Stimulated activated naive B cell treated with anti-CD40 and anti-IgM and Interleukin-4, amounts not matched to agents 10 μg/mL and 1 μg/mL and 100 μg/mL, for 72 hours (primary cell): ENCODE measurements at places on chromosomes 12 and 14.

DNA sequence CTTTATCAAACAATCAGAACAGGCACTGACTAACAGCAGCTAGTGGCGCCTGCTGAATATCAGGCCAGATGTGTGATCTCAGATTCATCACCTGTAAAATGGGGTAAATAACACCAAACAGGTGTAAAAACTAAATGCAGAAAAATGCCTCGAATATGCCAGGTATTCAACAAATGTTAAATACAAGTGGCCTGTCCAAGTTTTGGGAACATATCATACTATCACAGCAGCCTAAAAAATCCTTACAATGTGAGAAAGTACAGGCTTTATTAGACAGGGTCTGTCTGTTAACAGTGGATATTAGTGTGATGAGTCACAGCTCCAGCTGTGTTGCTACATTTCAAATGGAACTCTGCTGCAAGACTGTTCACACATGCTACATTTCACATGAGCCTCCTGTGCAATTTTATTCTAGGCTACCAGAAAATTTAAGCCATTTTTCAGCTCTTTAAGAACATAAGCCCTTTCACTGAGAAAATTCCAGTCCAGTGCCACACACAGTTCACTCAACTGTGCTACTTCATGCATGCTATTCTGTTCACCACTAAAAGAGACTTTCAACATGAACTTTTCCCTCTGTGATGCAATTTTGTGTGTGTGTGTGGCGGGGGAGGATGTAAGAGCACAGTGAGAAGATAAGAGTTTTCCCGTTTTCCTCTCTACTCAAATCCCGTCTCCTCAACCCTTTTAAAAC is 56.7 kb downstream of the MSRB3 start:
- no peak for DNase-seq

DNA sequence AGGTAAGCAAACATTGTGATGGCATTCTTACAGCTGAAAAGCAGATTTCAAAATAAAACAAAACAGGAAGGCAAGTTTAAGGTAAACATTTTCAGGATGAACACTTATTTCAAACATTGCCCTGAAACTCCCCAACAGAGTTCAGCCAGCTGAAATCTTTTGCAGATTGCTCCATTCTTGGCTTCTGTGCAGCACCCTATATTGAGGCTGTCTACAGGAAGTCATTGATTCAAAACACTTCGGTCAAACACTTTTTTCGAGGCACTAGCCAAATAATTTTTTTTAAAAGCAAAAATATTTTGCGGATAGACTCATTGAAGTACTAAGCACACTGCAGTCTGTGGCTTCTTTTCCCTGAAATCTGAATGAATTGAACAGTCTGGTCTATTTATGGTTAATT is 318.1 kb upstream of the PDE3A start:
- DNase-seq, result no peak

DNA sequence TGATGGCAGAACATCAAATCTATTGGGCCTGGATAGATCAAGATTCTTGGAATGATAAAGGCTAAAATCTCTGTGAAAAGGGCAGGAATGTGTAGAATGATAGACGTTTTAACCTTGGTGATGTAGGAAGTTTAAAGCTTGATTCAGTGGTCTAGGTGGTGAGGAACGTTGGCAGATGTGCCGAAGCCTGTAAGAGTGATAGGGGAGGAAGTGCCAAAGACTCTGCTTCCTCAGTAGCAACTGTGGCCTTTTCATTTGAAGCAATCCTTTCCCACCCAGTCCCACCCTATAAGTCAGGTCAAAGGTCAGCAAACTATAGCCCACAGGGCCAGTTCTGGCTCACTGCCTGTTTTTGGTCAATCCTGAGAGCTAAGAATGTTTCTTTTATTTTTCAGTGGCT is 62.2 kb downstream of the MBIP start:
- DNase-seq, result no peak

DNA sequence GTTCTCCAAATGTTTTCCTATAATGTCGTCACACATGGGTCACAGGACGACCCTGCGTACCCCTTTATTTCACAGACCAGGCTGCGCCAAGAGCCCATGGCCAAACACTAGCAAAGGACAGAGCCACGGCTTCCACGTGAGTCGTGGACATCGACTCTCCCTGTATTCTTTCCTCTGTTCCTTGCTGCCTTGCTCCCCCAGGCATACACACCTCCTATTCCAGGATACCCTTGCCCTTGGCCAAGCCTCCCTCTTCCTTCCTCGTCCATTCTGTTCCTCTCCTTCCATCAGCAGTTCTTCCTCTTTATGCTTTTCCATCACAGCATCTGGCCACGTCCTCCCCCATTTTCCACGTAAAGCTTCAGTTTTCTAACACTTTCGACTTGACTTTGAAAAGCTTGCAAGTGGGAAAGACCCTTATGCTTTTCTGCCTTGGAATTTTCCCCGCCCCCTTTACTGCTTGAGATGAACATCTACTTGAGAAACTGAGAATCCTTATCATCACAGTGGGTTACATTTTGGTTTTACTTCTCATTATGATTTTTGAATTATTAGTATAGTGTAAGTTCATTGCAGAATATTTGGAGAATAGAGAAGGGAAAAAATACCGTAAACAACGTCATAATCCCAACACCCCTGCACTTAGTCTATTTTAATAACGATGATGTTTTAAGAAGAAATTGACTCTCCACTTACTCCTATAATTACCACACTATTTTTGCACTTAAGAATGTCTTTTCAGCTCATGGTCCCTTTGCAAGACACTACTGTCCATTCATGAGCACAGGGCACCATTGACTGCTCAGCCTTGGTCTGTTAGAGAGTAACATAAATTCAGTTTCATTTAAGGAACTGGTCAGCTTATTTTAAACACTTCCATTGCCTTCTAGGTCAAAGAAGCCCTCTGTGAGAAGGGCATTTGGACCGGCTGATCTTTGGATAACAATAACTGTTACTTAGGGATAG is 15.8 kb upstream of the NINJ2 start:
- DNase-seq, result no peak

- DNase-seq, result no peak
Observed at GRCh38 chr12:122811777-122812176, 23.5 kb upstream of the HIP1R start.

GRCh38 chr12:94165670-94166364 is 17.4 kb downstream of the PLXNC1 start:
- no peak for DNase-seq

DNA sequence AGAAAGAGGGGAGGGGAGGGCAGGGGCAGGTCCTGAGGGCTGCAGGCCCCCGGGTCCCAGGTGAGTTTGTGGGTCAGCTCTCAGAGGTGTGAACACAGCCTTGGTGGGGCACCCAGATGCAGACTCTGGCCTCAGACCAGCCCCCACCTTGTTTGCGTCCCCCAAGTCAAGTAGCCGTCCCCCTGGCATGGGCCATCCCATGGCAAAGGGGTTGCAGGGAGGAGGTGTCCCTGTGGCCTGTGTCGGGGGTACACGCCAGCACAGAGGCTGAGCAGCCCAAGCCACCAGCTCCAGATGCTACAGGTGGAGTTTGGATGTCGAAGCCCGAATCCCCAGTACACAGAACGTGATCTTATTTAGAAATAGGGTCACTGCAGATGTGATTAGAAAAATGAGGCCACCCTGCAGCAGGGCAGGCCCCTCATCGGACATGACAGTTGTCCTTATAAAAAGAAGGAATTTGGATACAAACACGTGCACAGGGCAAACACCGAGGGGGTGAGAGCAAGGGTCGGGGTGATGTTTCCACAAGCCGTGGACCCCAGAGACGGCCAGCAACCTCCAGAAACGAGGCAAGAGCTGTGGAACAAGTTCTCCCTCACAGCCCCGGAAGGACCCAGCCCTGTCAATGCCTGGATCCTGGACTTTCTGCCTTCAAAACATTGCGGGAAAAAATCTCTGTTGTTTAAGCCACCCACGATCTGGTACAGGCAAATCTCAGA is 141.2 kb upstream of the C14orf180 start:
- no peak for DNase-seq

DNA sequence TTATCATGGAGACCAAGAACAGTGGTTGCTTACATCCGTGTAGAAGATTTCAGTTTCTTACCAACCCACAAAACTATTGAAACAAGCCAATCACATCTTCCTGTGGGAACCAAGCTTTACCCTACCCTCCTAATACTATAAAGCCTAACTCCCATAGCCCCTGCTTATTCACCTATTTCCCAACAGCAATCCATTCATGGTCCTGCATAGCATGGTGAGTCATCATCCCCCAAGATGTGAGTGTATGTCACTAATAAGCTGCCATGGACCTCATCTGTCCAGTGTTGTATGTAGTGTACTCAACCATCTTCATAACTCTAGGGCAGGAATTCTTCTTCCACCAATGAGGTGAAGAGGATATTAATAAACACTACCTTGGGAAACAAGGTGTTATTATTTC is 1620.4 kb upstream of the FLRT2 start:
- DNase-seq, result no peak

- DNase-seq, result peak; percentile 11
Observed at GRCh38 chr14:23182372-23183157, 895 bp downstream of the SLC7A8 start.
